Activated CD8-positive, alpha-beta memory T cell treated with anti-CD3 and anti-CD28 coated beads for 4 hours (primary cell): ENCODE measurements at places on chromosomes 4 and X.

- DNase-seq = no peak
Observed at GRCh38 chr4:183838987-183839712, 66.0 kb upstream of the STOX2 start.

GRCh38 chrX:2831471-2832228, 2.9 kb downstream of the GYG2 start:
- DNase-seq = no peak

DNA sequence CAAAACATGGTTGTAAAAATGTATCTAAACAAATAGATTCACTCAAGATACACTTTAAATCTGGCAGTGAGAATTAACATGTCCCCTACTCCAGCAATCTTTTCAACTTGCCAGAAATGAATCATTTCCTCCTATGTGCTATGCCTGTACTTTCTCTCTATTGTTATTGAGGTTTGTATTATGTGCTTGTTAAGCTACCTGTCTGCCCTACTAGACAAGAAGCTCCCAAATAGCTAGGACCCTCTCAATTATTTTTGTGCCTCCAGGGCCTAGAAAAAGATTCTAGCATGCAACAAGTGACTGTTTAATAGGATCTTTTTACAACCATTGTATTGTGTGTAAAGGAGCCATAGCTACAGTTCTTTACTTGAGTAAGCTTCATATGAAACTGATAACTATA, 3.5 kb upstream of the SAP30 start:
- no peak for DNase-seq

DNA sequence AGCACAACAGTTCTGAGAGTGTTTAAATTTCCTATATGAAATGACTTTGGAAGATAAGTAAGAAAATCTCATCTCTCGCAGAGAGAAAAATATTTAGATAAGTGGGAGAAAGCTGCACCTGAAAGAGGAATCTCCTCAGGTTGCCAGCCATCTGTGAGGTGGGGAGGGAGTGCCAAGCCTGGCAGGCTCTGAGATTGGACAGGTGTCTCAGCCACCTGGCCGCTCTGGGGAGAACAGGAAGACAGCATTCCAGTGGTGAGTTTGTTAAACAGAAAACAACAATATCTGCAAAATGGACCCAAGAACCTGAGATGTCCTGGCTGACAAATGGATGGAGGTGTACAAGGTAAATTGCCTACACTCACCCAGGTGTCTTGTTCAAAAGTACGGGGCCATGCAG, 31.3 kb downstream of the EMCN start:
- no peak for DNase-seq

DNA sequence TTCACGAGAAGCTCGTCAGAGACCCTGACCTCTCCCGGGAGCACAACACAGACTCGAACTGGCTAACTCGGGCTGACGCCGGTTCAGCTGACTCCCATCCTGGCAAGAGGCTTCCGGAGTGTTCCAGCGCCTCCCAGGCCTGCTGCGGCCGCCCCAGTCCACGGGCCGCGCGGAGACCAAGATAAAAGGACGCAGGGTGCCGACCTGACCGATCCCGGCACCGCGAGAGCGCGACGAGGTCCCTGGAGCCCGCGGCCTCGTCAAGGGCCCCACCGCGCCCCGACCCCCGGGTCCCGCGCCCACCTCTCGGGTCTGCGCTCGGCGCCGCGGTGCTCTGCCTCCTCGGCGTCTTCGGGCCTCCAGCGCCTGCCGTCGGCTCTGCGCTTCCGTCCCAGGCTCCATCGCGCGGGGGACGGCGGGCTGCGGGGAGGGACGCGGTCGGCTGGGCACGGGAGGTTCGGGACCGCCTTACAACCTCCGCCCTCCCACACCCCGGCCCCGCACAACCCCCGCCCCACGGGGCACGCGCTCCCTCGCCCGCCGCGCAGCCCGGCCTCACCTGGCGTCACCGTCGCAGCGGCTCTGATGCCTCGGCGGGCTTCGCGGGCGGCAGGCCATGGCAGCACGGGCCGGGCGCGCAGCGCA, 426 bp downstream of the SLBP start:
- no peak for DNase-seq

- no peak for DNase-seq
Observed at GRCh38 chrX:23662187-23662586, 5.1 kb upstream of the PRDX4 start.

DNA sequence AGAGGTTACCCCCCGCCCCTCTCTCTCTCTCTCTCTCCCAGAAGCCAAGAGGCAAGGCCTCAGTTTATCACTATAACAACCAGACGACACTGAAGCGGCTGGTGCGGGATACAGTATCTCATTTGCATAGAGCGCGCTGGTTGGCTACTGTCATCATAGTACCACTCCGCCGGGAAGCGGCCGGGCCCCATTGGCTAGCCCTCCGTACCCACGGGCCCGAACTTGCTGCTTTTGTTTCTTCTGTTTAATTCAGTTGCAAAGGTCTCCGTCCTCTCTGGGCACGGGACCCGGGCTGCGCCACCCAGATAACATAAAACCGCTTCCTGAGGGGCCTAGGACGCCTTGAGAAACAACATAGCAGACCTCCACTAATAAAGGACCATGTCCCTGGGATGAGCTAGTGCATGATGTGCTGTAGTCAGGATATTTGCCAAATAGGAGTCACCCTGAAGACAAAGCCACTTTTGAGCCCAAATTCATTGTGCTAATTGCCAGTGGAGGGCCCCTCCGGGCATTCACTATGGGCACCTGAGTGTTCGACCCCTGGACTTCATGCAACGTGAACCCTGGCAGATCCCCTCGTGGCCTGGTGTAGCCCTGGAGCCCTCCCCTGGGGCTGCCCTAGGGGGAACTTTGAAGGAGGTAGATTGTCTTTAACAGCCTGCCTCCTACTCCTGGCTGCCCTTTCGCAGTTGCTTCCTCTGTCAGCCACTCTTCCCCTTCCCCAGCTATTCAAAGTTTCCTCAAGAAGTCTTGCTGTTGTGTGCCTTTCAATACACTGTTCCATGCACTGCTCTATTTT, at the start of gene PCYT1B:
Gene PCYT1B (minus strand): TSS at position 91 of the 802 bp plus-strand sequence. CDS start 242 bp downstream, outside the sequence.
- peak; percentile 22 for DNase-seq

- DNase-seq = no peak
Observed at GRCh38 chrX:19698691-19699090, 183.4 kb upstream of the MAP3K15 start.

GRCh38 chrX:151818828-151819227, 84.3 kb downstream of the CNGA2 start:
- no peak for DNase-seq

- no peak for DNase-seq
Observed at GRCh38 chr4:159206427-159206871, 103.6 kb downstream of the RAPGEF2 start.

- no peak for DNase-seq
Observed at GRCh38 chrX:252957-253291, 28.3 kb upstream of the PLCXD1 start.

DNA sequence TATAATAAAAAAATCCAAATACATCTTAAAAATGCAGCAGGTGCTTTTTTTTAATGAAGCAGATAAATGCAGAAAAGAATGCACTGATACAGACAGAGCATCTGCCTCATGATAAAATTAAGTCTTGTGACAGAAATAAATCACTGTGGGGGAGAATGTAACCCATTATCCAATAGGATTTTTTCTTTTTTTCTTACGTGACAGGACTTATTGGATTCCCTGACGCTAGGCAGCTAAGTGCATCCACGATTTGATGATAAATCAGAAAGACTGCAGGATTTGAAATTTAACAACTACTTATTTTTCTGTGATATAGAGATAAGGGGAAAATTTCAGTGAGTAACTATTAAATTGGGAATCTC, 110.6 kb upstream of the PPARGC1A start:
- DNase-seq = no peak

- DNase-seq = no peak
Observed at GRCh38 chrX:67545036-67545821, 1.4 kb downstream of the AR start.

DNA sequence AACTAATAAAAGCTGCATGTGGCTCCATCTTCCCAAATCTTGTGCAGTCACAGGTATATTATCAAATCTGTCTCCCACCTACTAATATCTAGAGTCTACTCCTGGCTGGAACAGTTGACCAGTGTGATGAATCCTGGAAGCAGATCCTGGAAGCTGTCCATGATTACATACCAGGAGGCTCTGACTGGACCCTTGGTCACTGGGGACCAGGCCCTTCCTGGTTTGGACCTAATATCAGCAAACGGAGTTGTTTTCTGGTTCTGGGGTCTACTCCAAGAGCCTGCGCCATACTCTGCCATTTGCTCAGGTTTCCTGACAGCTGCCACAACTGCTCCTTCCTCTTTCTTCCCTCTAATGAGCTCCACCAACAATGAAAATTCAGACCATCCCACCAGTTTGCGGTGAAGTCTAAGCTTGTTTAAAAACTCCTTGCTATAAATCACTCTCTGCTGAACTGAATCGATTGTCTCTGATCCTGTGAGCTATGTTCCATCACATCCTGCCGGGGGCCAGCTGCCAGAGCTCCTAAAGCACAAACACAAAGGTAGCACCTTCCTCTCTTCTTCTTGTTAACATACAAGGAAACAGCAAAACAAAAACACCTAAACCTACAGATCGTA, 114.2 kb downstream of the PALLD start:
- no peak for DNase-seq

- DNase-seq = no peak
Observed at GRCh38 chr4:70473679-70474078, 1.7 kb downstream of the MUC7 start.

GRCh38 chr4:140330311-140330900, 43.0 kb upstream of the SCOC start:
- no peak for DNase-seq

DNA sequence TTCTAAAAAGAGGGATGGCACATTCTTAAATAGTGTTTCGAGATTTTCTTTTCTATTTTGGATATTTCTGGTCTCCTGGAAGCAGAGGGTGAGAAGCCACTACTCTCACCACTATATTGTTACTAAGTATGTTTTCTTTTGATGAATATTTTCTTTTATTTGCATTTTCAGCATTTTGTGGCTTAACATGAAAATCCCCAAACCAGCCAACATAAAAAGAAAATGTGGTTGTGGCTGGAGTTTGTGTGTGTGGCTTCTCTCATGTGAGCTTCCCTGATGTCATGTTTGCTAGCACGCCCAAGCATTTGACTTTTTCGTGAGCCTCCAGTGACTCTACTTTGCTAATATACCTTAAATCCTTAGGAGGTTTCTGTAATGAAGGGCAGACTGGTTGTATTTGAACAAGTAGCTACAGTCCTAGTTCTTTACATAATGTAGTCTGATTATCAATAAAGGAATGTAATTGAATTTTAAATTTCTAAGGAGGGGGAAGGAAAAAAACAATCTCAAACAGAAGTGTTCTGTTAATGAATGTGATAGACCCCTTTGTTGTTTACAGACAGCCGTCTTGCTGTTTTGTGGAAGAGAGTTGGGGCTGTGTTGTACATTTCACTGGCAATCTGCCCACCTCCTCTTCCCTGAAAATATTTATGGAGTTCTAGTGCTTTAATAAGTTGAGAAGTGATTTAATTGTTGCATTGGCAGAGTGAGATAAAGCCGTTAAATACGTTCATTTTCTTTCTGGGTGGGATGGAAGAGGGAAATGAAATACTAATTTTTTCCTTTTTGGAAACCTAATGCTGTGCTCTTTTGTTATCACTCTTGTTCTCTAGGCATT, 114.6 kb downstream of the ARHGAP10 start:
- DNase-seq = no peak

DNA sequence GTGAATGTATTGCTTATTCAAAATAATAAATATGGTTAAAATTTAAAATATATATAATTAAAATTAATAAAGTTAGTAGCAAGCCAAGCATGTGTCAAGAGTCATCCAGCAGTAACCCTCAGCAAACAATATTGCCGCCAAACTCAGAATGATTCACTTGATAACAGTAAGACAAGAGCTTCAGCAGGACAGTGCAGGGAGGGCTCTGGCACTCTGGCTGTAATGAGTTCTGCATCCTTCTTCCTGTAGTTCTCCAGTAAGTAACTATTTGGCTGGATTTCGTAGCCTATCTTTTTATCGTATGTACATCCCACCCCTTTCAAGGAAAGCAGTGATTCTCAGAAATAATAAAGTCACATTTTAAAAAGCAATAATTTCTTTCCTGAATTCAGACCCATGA, 17.6 kb downstream of the OTUD6A start:
- no peak for DNase-seq

GRCh38 chrX:452598-452997, 65.9 kb upstream of the PPP2R3B start:
- no peak for DNase-seq

DNA sequence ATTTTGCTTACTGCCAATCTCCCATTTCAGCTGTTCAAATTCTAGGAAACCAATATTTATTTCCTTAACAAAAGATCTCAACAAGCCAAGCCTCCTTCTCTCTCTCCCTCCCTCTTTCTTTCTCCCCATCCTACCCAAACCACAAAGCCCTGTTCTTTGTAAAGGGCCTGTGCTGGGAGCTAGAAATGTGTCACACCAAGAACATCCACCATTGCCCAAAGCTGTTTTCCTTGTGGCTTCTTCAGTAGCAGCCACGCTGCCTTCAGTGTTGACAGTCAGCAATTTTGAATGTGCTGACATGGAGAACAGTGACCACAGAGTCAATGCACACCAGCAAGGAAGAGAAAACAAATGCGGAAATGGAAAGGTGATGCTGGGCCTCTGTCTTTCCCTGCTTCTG, 203.0 kb downstream of the MAML3 start:
- DNase-seq = no peak

- no peak for DNase-seq
Observed at GRCh38 chrX:46849933-46850332, 13.1 kb downstream of the RP2 start.

DNA sequence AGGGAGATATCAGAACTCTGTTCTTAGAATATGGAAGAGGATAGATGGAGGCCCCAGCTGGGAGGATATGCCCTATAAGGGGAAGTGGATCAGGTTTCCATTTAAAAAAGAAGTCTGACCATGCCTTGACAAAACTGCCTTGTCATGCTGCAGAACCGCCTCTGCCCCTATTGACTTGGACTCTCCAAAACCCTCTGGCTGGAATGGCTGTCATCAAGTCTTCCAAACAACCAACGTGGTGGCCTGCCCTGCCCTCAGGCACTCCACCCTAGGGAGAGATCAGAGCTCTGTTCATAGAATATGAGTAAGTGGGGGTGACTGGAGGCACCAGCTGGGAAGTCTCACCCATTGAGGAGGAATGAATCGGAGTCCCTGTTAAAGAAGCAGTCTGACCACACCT, 114.9 kb downstream of the VSIG4 start:
- DNase-seq = no peak

- DNase-seq = no peak
Observed at GRCh38 chr4:44494810-44495701, 46.4 kb upstream of the KCTD8 start.

GRCh38 chrX:23773601-23774175, 9.3 kb upstream of the SAT1 start:
- peak; percentile 35 for DNase-seq

- no peak for DNase-seq
Observed at GRCh38 chr4:124212815-124213630, 499.5 kb downstream of the ANKRD50 start.

- DNase-seq = no peak
Observed at GRCh38 chr4:6493658-6494304, 21.4 kb upstream of the PPP2R2C start.

- no peak for DNase-seq
Observed at GRCh38 chr4:160510928-160511327, 1408.0 kb downstream of the RAPGEF2 start.

GRCh38 chr4:171441300-171441941, 371.8 kb upstream of the GALNTL6 start:
- DNase-seq = no peak

- no peak for DNase-seq
Observed at GRCh38 chr4:184309241-184310170, 91.8 kb upstream of the ENPP6 start.

GRCh38 chrX:20445109-20445508, 178.4 kb upstream of the RPS6KA3 start:
- DNase-seq = no peak
